ENCODE measurements at places on chromosomes 1 and 21.

GRCh38 chr21:40923407-40923806 lies 76.4 kb upstream of the DSCAM start:
- DNase-seq = no peak

GRCh38 chr1:36098650-36099365 lies 10.1 kb downstream of the ADPRS start:
- DNase-seq = no peak

DNA sequence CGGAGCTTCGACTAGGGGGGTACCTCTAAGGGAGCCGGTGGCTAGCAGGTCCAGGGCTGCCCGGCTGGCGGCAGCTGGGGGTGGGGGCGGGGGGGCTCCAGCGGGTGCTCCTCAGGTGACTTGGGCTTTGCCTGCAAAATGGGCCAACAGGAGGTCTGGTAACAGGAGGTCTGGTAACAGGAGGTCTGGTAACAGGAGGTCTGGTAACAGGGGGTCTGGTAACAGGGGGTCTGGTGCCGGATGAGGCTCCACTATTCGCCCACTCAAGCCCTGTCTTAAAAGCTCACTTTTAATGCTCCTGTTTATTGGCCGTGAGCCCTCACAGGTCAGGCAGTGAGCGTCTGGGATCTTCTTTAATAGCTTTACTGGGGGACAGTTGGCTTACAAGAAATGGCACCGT lies 40.4 kb upstream of the ACTRT2 start:
- no peak for DNase-seq

GRCh38 chr1:153941826-153942725 lies 4.4 kb downstream of the DENND4B start:
- no peak for DNase-seq

GRCh38 chr1:26015358-26015757 lies 6.2 kb upstream of the EXTL1 start:
- DNase-seq = peak; percentile 73

GRCh38 chr1:45331436-45332345 lies 5.0 kb downstream of the HPDL start:
- DNase-seq = no peak

- DNase-seq = peak; percentile 81
Observed at GRCh38 chr1:53899206-53899628, 5.2 kb downstream of the DIO1 start.

DNA sequence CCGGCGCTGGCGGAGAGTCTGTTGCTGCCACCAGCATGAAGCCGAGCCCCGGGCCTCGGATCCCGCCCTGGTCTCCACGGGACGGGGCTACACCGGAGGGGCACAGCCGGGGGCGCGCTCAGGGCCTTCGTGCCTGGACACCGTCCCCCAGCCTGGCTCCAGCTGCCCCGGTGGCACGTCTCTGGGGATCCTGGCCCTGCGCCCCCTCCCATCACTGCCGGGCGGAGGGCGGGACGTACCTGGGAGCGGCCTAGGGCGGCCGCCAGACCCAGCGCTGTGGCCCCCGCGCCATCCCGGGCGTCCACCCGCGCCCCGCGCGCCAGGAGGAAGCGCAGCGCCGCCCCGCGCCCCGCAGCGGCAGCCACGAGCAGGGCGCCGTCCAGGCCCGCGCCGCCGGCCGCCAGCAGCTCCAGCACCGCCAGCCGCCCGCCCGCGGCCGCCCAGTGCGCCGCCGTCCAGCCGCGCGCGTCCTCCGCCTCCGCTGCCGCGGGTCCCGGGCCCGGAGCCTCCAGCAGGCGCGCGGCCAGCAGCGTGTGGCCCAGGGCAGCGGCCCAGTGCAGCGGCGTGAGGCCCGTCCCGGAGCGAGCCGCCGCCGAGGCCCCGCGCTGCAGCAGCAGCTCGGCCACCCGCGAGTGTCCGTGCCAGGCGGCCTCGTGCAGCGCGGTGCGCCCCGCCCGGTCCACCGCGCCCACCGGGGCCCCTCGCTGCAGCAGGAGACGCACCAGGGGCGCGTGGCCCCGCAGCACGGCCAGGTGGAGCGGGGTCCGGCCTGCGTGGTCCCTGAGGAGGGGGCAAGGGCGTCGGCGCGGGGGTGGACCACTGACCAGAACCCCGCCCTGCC lies 1.0 kb downstream of the ANKRD65 start:
- no peak for DNase-seq

DNA sequence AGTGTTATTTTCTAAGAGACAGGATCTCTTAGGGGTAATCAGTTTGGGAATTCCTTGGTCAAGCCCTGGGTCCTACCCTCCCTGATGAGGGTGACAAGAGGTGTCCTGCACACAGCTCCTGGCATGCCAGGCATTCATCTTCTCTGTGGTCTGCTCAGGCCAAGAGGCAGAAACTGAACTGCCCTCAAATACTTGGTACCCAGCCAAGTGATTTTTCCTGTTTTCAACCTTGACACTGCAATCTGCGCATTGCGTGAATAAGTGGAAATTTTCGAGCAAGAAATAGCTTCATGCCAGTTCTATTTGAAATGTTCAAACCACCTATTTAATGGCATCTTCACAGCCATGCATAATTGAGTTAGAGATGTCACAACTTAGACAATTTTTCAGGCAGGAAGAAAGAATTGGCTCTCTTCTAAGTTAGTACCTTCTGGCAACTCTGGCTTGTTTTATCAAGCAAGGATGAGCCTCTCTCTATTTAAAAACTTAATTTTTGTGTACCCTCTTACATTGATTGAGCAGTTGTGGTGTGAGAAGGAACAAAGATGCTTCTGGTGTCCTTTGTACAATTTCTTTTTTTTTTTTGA lies 27.0 kb downstream of the DNM3 start:
- no peak for DNase-seq
